HFFc6 (cell line): ENCODE measurements at places on chromosomes 11 and 22. TPM values are rescaled to one million over a fixed set of nuclear protein-coding genes. Genes with fewer than 3 reads are reported as not detected.

The UBQLNL gene
- total RNA-seq, result 0.09 to 0.21 TPM in 2 of 3 replicates, not detected in the other

The PLAAT5 gene
- not detected in 3 replicates for total RNA-seq

The ZFP91 gene
- 45.3 to 61.7 TPM (median 48.4 TPM) in 3 replicates for total RNA-seq

GRCh38 chr11:39190751-39191150 lies 2268.7 kb downstream of the LRRC4C start:
- DNase-seq, result no peak

DNA sequence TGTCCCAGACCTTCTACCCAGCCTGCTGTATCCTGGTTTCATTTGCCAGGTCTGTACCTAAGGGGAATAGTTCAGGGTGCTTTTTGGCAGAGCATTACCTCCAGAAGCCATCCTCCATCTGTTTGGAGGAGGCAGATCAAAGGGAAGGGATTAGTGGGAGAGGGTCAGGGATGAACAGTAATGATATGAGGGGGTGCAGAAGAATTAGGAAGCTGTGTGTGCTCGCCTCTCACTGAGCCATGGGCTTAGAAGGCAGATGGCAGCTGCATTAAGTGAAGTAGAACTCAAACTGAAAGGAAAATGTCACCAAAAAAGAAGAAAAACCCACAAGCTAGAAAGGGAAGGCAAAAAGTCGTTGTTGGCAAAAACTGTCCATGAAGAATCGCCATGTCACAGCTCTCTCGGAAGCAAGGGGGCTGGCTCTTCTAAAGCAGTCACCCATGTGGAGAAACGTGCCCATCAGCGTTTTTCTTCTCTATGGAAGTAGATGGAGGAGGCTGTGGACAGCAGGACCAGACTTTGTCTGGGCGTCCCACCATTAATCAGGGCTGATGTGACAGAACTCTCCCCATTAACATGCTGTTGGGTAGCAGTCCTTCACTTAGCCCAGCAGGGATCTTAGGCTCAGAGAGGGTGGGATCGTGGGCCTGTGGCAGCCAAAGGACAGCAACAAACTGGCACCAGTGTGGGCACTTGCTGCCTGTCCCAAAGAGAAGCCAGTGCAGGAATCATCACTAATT lies 46.8 kb downstream of the CEP164 start:
- DNase-seq, result no peak

DNA sequence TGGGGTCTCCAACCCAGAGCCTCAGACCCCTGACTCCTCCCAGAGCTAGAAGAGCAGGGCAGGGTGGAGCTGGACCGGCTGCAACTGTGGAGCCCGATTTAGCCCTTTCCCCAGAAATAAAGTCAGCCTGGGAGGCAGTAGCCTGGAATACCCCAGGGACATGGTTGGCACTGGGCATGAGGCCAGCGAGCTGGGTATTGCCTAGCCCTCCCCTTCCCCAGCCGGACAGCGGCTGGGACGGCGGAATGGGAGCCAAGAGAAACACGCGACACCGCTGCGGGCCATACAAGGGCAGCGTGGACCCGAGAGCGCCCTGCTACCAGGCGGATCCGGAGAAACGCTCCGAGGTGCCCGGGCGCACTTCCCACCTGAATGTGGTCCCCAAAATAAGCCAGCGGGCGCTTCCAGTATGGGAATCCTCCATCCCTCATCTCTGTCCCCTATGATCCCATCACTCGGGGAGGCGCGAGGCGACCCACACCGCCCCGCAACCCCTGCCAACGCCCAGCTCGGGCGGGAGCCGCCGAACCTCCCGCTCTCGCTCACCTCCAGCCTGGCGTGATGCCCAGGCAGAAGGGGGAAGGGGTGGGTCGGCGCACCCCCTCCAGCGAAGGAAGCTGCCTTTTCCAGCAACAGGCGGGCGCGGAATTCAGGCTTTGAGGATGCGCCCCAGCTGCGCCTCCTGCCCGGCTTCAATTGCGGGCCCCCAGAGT lies 758 bp downstream of the MCAM start:
- no peak for DNase-seq

GRCh38 chr11:103450241-103450640 lies 341.0 kb downstream of the DYNC2H1 start:
- no peak for DNase-seq

DNA sequence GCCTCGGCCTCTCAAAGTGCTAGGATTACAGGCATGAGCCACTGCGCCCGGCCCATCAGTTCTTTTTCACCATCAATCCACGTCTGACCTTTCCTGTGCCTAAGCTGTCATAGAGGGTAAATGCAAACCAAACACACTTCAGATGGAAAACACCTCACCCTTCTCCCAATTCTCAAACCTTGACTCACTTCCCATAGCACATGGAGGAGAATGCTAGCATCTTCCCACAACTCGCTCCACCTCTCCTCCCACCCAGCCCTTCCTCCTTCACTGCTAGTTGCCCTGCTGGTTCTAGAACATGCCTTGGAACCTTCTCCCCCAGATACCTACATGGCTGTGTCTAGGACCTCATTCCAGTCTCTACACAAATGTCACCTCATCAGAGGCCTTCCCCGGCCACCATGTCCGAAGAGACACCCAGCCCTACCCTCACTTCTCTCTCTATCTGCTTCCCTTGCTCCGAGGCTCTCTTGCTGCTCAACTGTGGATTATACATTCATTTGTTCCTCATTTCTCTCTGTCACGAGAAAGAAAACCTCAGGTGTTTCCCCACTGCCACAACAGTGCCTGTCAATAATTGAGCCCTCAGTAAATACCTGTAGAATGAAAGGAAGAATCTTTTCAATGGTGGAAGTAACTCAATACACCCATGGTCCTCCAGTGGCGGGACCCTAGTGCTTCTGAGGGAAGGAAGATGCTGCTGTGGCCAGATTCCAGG lies 21.3 kb upstream of the NCF4 start:
- no peak for DNase-seq

GRCh38 chr22:45435544-45436139 lies 22.1 kb downstream of the RIBC2 start:
- peak; percentile 79 for DNase-seq

- DNase-seq, result no peak
These were observed 80.9 kb upstream of the CSNK2A3 start for GRCh38 chr11:11433960-11434359.

DNA sequence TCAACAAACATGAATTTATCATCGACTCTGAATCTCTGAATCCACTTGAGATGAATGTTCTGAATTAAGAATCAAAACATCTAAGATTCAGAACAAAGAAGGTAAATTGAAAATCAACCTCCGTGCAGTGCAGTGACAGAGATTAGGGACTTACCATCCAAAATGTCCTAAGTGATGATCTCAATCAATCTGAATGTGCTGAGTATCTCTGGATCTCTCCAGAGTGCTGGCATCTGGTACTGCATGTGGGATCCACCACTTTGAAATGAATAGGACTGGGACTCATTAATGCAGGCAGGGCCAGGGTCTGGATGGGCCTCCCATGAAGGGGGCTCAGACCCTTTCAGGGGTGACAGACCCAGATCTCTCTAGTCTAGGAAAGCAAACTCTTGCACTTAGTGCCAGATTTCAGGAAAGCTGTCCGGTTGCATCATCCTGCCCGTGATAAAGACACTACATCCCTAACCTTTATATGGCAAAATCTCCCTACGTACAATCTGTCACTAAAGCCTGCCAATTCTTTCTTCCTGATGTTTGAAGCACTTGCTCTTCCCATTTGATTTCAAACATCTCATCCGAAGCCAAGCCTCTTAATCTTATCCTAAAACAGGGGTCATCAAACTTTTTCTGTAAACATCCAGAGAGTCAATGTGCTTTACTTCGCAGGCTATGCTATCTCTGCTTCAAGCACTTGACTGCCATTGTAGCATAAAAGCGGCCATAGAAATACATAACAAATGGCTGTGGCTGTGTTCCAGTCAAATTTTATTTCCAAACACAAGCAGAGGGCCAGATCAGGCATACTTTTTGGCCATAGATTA lies 263.3 kb downstream of the LARGE1 start:
- DNase-seq, result no peak

DNA sequence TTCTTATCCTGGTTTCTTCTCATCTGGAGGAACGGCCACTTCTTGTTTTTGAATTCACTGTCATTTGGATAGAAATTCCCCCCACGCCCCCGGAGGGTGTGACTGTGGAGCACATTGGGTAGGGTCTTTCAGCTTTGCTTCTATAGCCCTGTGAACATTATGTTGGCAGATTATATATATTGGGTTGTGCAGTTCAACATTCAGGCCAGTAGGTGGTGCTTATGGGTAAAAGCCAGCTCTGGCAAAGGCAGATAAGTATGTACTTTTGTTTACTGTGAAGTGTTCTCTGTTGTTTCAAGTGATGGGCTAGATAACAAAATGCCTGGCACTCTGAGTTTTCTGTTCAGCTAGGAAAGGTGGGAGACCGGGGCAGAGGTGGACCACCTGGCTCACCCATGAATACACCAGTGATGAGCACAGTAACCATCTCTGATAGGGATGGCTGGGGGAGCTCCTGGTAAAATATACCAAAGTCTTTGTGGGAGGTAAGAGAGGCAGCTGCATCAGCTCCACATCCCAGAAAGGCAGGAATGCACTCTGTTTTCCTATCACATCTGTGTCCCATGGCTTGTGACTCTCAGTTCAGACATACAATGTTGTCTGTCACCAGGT lies 1348.2 kb upstream of the RAG2 start:
- DNase-seq, result peak; percentile 19

DNA sequence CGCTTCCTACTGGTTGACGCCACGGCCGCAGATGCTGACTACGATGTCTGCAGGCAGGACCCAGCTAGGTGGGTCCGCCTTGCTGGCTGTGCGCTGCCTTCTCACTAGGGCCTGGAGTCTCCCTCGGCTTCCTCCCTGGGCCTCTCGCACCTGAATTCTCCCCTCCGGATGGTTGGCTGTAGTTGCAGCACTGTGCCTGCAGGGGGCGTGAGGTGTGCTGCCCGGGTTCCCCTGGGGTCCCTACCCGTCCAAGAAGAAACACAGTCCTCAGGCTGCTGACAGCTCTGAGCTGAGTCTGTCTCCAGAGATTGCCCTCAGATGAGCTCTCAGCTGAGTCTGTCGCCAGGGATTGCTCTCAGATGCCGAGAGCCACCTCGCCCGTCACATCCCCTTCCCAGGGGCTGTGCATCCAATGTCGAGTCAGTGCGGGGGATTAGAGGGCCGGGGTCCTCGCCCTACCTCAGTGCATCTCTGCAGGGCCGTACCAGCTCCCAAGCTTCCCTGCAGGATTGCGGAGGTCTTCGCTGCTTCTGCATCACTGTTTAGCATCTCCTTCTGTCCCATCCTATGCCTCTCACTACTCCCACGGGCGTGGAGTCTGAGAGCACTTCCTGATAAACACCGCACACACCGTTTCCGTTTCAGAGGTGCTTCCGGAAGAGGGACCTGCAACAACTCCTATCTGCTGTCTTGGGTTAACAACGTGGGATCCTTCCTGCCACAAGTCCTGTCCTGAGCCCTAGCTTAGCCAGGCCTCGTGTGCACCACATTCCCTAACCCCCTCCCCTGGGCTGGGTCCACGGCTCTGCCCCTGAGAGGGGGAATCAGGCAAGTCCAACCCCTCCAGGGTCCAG lies 196.9 kb downstream of the CSNK2A3 start:
- no peak for DNase-seq

- no peak for DNase-seq
These were observed 64.1 kb downstream of the NCAPD3 start for GRCh38 chr11:134159652-134160051.
